C1 segment of cervical spinal cord (tissue), 14 donors: ENCODE measurements at places on chromosomes 6 and 20.

DNA sequence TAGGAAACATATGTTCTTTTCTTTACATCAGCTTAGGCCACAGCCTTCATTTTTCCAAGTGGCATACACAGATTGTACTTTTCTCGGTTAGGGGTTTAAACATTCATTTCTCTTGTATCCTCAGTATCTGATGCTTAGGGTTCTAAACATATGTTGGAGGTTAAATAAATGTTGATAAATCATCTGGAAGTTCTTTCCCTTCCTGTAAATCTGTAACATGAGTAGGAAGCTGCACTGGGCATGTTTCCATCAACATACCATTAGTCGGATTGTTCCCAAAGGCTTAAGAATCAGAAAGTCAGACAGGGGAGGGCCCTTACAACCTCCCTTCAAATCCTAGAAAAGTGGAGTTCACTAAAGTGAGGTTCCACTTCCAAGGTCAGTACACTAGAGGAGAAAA, 54.8 kb upstream of the BCLAF1 start:
- no peak for DNase-seq

GRCh38 chr6:137702791-137703424, 164.2 kb upstream of the TNFAIP3 start:
- DNase-seq, result no peak

GRCh38 chr6:157282284-157282683, 41.0 kb downstream of the TMEM242 start:
- DNase-seq, result no peak

GRCh38 chr6:88287696-88288095, 121.5 kb upstream of the CNR1 start:
- no peak for DNase-seq

- DNase-seq, result no peak
Measured at GRCh38 chr6:130537447-130537846, 171.6 kb downstream of the TMEM200A start.
